ENCODE measurements at places on chromosomes 12 and 14. TPM values are rescaled to one million over a fixed set of nuclear protein-coding genes. Genes with fewer than 3 reads are reported as not detected.

DNA sequence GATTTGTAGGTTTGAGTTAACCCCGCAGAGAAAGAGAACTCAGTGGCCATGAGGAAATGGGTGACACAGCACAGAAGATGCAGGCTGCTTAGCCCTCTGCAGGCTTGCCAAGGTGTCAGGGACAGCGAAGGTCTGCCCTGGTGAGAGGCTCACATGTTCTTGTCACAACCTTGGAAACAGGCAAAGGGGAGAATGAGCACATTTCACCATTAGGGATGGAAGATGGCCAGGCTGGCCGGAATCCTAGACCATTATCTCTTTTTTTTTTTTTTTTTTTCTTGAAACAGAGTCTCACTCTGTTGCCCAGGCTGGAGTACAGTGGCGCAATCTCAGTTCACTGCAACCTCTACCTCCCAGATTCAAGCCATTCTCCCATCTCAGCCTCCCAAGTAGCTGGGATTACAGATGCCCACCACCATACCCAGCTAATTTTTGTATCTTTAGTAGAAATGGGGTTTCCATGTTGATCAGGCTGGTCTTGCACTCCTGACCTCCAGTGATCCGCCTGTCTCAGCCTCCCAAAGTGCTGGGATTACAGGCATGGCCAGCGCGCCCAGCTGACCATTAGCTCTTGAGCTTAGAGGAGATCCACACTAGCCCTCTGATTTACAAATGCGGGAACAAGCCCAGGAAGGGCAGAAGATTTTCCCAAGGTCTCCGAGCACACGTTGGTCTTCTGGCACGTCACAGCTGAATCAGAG lies 34.6 kb downstream of the LTBP2 start:
- no peak for DNase-seq
- no peak overlapping the region for H3K4me3 ChIP-seq
- no peak overlapping the region for H3K27ac ChIP-seq
- no peaks in the 10 kb centered on the region for H3K36me3 ChIP-seq
- H3K4me1 ChIP-seq, result peaks cover 12% of the 10 kb centered on the region

GRCh38 chr14:101233021-101233366 lies 328.3 kb upstream of the DIO3 start:
- H3K36me3 ChIP-seq, result no peaks in the 10 kb centered on the region
- H3K4me1 ChIP-seq, result no peaks in the 10 kb centered on the region
- no peak overlapping the region for H3K4me3 ChIP-seq
- H3K27me3 ChIP-seq, result no peaks in the 10 kb centered on the region
- no peak for DNase-seq
- H3K27ac ChIP-seq, result no peak overlapping the region

DNA sequence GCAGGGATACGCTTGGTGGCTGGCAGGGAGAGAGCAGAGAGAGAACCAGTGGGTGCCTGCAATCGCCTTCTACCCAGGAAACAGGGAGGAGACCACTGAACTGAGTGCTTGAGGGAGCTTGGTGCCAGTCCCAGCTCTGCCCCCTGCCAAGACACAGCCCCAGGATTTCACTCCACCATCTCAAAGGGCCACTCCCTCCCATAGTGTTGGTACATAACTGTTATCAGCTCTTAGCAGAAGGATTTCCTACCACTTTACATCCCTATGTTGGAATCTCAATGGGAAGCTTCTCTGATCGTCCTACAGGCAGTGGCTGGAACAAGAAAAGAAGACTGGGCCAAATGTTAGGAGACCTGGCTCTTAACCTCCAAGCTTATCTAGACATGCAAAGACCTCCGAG lies 157.4 kb upstream of the FOXN3 start:
- H3K36me3 ChIP-seq, result no peaks in the 10 kb centered on the region
- H3K27me3 ChIP-seq, result no peaks in the 10 kb centered on the region
- H3K4me1 ChIP-seq, result peaks cover 11% of the 10 kb centered on the region
- no peak for DNase-seq
- no peak overlapping the region for H3K27ac ChIP-seq
- H3K4me3 ChIP-seq, result no peak overlapping the region

- peak overlapping the region; percentile 83 for H3K27ac ChIP-seq
- no peaks in the 10 kb centered on the region for H3K36me3 ChIP-seq
- no peaks in the 10 kb centered on the region for H3K27me3 ChIP-seq
- peaks cover 14% of the 10 kb centered on the region for H3K4me1 ChIP-seq
- no peak for DNase-seq
- H3K4me3 ChIP-seq, result no peak overlapping the region
Measured at GRCh38 chr14:68649476-68650189, 143.2 kb downstream of the ZFP36L1 start.

GRCh38 chr12:55931780-55932550 lies 1.0 kb downstream of the DGKA start:
- peak overlapping the region; percentile 97 for H3K27ac ChIP-seq
- H3K4me3 ChIP-seq, result peak overlapping the region; percentile 64
- H3K36me3 ChIP-seq, result no peaks in the 10 kb centered on the region
- DNase-seq, result peak; percentile 70
- no peaks in the 10 kb centered on the region for H3K27me3 ChIP-seq

The HCAR1 gene
- total RNA-seq, result not detected

The EXOC3L4 gene
- total RNA-seq, result 49.0 TPM

The HOXC5 gene
- 0.27 TPM for total RNA-seq

Data from transverse colon (tissue), 4 donors.